ENCODE measurements at places on chromosomes 4 and X. TPM values are rescaled to one million over a fixed set of nuclear protein-coding genes. Genes with fewer than 3 reads are reported as not detected.

Gene UGT2B11
- not detected for total RNA-seq

Gene DCAF8L2
- not detected for total RNA-seq

Gene TET2
- 9.9 TPM for total RNA-seq

Gene MAGEA2
- total RNA-seq = not detected

Gene ENOPH1
- total RNA-seq = 57.6 TPM

Gene USP26
- total RNA-seq = not detected

Gene TNIP3
- 1.1 TPM for total RNA-seq

Gene SH3BGRL
- 77.1 TPM for total RNA-seq

Gene MSN
- total RNA-seq = 251 TPM

Gene PPM1K
- total RNA-seq = 4.9 TPM

Gene MAGEA11
- total RNA-seq = not detected

Gene ACSL1
- total RNA-seq = 27.0 TPM

Gene ENPEP
- total RNA-seq = 1.3 TPM

Gene PPP4R3C
- total RNA-seq = not detected

Gene HAND2
- total RNA-seq = not detected

Gene PNMA5
- total RNA-seq = not detected

Gene EREG
- total RNA-seq = 2.7 TPM

Gene PPARGC1A
- total RNA-seq = 2.0 TPM

Gene C4orf50
- not detected for total RNA-seq

Gene CSTF2
- total RNA-seq = 60.9 TPM

Gene CXorf49
- total RNA-seq = not detected

Gene BEX4
- total RNA-seq = 4.5 TPM

Gene PDLIM3
- 7.8 TPM for total RNA-seq

Gene SSX1
- not detected for total RNA-seq

Gene RADX
- total RNA-seq = 9.0 TPM

Gene DUSP9
- 2.2 TPM for total RNA-seq

Gene SAGE1
- total RNA-seq = not detected

Gene CT45A2
- not detected for total RNA-seq

Gene ZNF185
- total RNA-seq = 1.3 TPM

Gene SPATA18
- 4.1 TPM for total RNA-seq

Gene TMEM47
- total RNA-seq = 12.9 TPM

Gene F11
- total RNA-seq = not detected

Gene MAML3
- total RNA-seq = 12.0 TPM

Gene QRFPR
- total RNA-seq = not detected

Gene SLC6A8
- 42.0 TPM for total RNA-seq

Gene HEPH
- not detected for total RNA-seq
